Left cardiac atrium (tissue), 4 donors: ENCODE measurements at places on chromosomes 13 and 19. TPM values are rescaled to one million over a fixed set of nuclear protein-coding genes. Genes with fewer than 3 reads are reported as not detected.

Gene TEX26
- total RNA-seq, result 0.37 TPM

Gene ZNF528
- 13.7 TPM for total RNA-seq

Gene ZNF230
- total RNA-seq, result 3.7 TPM

Gene PSG7
- total RNA-seq, result not detected

Gene KASH5
- not detected for total RNA-seq

Gene PRODH2
- total RNA-seq, result not detected

Gene ZNF439
- total RNA-seq, result 4.2 TPM

Gene ARHGEF18
- total RNA-seq, result 11.7 TPM

Gene SHD
- 37.0 TPM for total RNA-seq

Gene NLRP5
- total RNA-seq, result not detected

Gene ATP12A
- total RNA-seq, result not detected

GRCh38 chr13:110361365-110361911 lies 54.4 kb downstream of the COL4A2 start:
- DNase-seq, result peak; percentile 89

- DNase-seq, result no peak
Observed at GRCh38 chr13:50247223-50247622, 232.0 kb downstream of the KCNRG start.

GRCh38 chr13:112056284-112056727 lies 10.6 kb upstream of the SOX1 start:
- DNase-seq, result no peak

- DNase-seq, result no peak
Observed at GRCh38 chr13:98514288-98514687, 62.6 kb downstream of the STK24 start.

DNA sequence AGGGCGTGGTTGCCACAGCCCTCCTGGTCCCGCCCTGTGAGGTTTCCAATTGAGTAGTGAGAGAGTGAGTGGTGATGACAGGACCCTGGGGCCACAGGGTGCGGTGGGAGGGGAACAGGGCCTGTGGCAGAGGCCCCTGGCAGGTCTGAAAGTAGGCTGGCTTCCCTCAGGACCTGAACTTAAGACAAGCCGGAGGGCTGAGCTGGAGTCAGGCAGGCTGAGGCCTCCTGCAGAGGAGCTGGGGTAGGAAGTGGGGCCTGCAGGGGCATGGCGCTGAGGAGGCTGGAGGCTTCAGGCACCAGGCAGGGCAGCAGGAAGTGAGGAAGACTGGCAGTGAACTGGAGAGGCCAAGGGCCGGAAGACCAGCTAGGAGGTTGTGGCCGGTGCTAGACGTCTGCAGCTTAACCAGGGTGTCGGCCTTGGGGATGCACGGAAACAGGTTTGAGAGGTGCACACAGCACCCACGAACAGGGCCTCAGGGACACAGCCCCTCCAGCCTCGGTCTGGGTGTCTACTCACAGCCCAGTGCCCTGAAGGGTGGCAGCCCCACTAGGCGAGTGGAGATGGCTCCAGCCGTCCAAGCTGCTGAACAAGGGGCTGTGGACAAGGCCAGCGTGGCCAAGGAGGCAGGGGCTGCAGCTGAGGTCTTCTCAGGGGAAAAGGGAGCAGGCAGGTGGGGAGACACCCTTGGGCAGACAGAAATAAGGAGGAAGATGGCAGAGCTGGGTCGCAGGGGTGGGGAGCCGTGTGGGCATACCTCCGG lies 17.8 kb downstream of the POP4 start:
- no peak for DNase-seq

DNA sequence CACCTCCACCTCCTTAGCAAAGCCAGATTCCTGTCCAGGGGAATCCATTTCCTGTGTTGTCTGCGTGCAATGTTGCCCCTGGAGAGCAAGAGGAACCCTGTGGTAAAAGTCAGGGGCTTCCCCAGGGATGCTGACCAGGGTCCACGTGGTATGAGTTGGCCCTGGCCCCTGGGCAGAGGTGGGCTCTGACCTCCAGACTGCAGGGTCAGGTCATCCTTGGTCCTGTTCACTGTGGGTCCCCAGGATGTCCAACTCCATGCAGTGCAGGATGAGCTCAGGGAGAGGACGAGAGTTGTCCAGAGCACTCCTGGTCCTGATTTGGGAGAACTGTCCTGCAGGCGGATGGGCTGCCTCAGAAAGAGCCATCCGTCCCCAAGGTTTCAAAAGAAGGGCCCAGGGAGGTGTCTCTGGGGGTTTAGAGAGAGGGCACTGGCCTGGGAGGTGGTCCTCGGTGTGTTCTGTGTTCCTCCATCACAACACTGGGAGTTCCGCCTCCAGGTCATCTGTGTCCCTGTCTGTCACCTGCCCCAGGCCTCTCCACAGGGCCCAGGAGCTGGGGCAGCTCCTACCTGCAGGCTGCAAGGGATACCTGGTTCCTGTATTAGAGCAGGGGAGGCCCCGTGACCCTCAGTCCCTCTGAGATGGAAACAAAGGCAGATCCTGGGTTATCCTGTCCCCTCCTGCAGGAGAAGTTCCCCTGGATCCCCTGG lies 1.2 kb upstream of the CEACAM4 start:
- DNase-seq, result no peak

GRCh38 chr19:10419200-10419645 lies 1.1 kb upstream of the PDE4A start:
- DNase-seq, result no peak

GRCh38 chr13:24672141-24673132 lies 7.8 kb upstream of the ATP12A start:
- no peak for DNase-seq

- no peak for DNase-seq
Observed at GRCh38 chr19:48303866-48304265, 21.5 kb upstream of the EMP3 start.

DNA sequence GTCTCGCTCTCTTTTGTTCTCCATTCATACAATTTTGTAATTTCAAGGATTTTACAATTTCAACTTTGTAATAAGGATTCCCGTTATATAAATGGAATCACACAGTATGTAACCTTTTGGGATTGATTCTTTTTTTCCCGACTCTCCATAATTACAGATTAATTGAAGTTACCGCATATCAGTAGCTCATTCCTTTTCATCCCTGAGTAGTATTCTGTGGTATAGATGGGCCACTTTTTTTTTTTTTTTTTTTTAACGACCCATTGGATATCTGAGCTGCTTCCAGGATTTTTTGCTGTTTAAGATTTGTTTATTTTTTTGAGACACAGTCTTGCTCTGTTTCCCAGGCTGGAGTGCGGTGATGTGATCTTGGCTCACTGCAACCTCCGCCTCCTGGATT lies 27.8 kb downstream of the UHRF1 start:
- DNase-seq, result no peak

GRCh38 chr13:102962430-102962829 lies 103.8 kb downstream of the SLC10A2 start:
- DNase-seq, result no peak

DNA sequence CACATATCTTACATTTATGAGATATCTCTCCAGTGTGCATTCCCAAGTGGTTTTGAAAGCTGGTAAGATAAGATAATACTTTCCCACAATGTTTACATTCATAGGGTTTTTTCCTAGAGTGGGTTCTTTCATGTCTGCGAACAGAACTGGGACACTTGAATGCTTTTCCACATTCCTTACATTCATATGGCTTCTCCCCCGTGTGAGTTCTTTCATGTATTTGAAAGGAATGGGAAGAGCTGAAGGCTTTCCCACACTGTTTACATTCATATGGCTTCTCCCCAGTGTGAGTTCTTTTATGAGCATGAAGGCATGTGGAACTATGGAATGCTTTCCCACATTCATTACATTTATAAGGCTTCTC lies 19.7 kb downstream of the ZNF433 start:
- DNase-seq, result no peak

- no peak for DNase-seq
Observed at GRCh38 chr13:49645451-49645850, 17.1 kb downstream of the ARL11 start.

DNA sequence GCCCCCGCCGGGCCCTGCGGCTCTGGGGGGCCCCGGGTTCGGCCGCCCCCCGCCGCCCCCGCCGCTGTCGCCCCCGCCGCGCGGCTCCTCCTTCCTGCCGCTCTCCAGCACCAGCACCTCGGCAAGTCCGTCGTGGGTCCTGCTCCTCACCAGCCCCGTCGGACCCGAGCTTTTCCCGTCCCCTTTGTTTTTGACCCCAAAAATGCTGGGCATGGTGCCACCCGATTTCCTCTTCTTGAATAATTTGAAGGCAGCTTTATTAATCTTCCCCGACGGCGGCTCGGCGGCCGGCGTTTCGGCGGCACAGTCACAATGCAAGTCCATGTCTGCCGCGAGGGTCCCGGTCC lies 945 bp downstream of the AMER2 start:
- DNase-seq, result no peak

- no peak for DNase-seq
Observed at GRCh38 chr13:73767191-73767741, 366.9 kb downstream of the KLF12 start.

- no peak for DNase-seq
Observed at GRCh38 chr19:6030214-6030507, 52.2 kb upstream of the RANBP3 start.

DNA sequence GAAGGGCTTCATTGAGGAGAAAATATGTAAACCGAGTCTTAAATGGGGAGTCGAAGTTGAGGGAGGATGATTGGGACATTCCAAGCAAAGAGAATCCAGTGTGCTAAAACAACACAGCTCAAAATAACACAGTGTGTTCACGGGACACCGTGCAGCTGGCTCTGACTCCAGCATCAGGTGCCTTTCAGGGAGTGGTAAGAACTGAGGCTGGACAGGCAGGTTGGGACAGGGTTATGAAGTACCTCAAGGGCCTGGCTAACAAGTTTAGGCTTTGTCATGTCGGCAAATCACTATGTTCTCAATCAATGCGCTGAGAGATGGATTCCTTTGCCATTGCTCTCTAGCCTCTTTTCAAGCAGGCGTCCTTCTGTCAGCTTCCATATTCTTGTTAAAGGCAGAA lies 27.5 kb upstream of the WDFY2 start:
- no peak for DNase-seq

GRCh38 chr13:100665403-100665802 lies 9.2 kb downstream of the TMTC4 start:
- no peak for DNase-seq

DNA sequence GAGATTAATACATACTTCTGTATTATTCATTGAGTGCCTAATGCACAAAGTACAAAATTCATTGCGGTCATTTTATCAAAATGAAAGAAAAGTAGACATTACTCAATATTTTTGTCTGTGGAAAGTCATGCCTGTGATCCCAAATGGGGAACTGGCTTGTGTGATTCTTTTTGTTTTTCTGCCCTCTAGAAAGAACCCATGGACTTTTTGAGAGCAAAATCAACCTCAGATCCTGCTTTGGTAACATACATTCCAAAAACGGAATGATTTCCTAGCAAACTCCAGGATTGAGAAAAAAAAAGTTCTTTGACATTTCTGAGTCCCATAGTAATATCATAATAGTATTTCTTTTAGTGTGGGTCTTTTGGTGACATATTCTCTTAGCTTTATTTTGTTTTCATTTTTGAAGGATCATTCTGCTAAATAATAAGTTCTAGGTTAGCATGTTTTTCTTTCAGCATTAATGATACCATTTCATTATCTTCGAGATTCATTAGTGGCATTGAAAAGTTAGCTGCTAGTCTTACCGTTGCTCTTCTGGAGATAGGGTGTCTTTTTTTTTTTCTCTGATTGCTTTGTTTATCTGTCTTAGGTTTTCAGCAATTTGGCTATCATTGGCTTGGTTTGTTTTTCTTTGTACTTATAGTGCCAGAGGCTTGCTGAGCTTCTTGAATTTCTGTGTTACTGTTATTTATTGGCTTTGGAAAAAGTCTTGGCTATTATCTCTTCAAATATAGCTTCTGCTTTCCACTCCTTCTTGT lies 102.4 kb upstream of the CSNK1A1L start:
- DNase-seq, result no peak

DNA sequence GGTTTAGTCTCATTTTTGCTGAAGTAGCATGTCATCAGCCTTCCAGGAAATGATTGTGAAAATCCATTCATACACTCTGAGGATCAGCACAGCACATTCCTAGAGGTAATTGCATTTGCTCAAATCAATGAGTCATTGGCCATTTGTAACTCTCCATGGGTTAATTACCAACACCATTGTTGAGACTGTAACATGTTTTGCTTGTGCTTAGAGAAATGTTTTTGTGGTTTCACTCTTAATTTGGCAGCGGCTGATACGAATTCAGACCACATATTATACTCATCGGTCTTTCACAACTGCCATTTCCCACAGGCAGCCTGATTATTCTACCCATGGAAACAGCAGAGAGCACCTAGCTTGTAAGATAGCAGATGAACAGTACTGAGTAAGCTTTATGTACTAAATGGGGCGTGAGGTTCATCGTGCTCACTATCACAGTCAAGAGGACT lies 110.3 kb downstream of the NHLRC3 start:
- DNase-seq, result no peak
